ENCODE measurements at places on chromosomes 3 and 15. TPM values are rescaled to one million over a fixed set of nuclear protein-coding genes. Genes with fewer than 3 reads are reported as not detected.

Gene GOLGA8J
- not detected for total RNA-seq

Gene GP9
- total RNA-seq = not detected

Gene ISL2
- total RNA-seq = 0.49 TPM

Gene COPS2
- total RNA-seq = 53.1 TPM

Gene NEK10
- total RNA-seq = 2.4 TPM

Gene COLQ
- total RNA-seq = 1.3 TPM

Gene STRIT1
- not detected for total RNA-seq

Gene SPTBN5
- total RNA-seq = 0.16 TPM

Gene C3orf20
- not detected for total RNA-seq

Gene DGKG
- total RNA-seq = 0.72 TPM

Gene FES
- 15.0 TPM for total RNA-seq

Gene NOX5
- total RNA-seq = 0.18 TPM

Gene POLQ
- 0.36 TPM for total RNA-seq

Gene PGBD4
- 1.4 TPM for total RNA-seq

Gene CA12
- 64.3 TPM for total RNA-seq

Gene MAGI1
- total RNA-seq = 12.8 TPM

Gene PLXNA1
- 47.8 TPM for total RNA-seq

Gene GHRL
- total RNA-seq = not detected

Gene ARGFX
- not detected for total RNA-seq

Gene MASP1
- 9.1 TPM for total RNA-seq

Gene MAP4
- 134 TPM for total RNA-seq

Gene ASB14
- not detected for total RNA-seq

Gene TNFAIP8L3
- total RNA-seq = 3.8 TPM

Gene TRAIP
- 7.8 TPM for total RNA-seq

Gene ZPLD1
- total RNA-seq = not detected

Gene ETV5
- 30.6 TPM for total RNA-seq

Gene LCTL
- total RNA-seq = 0.32 TPM

Gene TERC
- total RNA-seq = 340 TPM

All from cardiac atrium fibroblast (primary cell).